ENCODE measurements at places on chromosomes 5 and 9.

DNA sequence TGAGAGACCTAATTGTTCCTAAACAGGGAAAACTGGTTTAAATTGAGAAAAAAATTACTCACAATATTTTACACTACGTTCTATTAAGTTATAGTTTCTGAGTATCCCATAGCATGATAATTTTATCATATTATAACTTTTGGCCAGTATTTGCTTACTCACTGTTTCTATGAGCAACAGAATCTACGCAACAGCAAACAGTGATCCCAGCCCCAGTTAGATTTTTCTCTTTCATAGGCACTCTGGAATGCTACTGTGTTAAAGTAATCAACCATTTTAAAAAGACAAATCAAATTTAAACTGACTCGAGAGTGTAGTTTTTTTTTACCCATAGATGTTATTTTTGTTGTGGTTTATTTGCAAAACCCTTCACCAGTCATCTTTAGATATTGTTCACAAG is 107.2 kb downstream of the XRCC4 start:
- no peak for DNase-seq

GRCh38 chr9:96075757-96076156 is 200.3 kb downstream of the ERCC6L2 start:
- DNase-seq, result no peak

GRCh38 chr5:112257976-112258375 is 161.1 kb downstream of the EPB41L4A start:
- DNase-seq, result no peak

DNA sequence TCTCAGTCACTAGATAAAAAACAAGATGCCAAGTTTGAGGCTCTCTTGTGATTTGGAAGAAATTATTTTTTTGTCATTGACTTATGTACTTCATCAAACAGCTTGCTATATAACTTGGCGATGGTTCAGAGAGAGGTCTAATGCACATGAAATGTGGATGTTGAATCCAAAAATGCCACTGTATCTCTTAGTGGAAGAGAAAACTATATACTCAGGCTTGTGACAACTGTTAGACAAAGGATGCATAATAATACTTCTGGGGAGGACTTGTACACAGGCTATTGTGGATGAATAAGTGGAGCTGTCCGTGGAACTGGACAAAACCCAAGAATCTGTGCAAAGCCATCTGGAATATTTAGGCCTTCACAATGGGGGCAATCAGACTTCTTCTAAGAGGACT is 162.9 kb upstream of the NMUR2 start:
- no peak for DNase-seq

GRCh38 chr5:143228597-143229293 is 174.7 kb downstream of the NR3C1 start:
- DNase-seq, result no peak

DNA sequence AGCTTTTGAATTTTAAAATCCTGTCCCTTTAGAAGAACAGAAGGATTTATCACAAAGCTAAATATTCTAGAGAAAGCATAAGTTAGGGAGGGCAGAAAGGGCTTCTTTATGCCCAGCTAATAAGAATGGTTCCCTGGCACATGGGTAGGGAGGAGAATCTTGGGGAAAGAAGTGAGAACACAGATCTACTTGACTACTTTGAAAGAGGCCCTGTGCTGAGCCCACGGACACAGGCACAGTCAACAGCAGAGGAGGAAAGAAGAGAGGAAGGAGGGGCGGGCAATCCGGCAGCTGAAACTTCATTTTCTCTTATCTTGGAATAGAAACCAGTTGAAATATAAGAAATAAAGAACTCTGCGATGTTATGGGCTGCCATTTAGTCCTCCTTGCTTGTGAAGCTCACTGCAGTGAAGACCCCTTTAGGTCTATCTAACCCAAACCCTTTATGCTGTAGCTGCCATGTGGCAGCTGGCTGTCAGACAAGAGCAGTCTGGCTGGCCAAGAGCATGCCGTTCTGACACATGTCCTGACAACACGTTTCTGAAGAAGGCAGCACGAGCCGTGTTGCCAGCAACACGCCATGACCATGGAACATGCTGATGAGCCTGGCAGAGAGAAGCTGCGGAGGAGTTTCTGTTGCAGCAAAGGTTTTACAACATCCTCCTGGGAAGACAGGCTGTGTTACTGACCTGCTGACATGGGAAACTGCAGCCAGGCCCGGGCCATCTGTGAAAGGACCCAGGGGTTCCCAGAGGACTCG is 34.2 kb downstream of the ABLIM3 start:
- DNase-seq, result no peak

DNA sequence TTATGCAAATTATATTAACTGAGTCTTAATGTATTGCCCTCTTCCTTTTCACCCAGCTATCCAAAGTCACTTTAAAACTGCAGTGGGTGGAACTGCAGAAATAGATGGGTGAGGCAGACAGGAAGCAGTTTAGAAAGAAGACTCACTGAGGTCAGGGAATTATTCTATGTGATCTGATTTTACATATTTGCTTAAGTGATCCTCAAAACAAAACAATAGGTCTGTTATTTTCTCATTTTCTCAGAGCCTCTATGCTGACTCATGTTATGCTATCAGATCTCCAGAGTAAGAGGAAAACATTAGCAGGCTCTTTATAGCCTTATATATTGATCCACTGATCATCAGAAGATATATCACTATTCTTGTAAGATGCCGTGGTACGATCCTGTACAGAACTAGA is 63.5 kb downstream of the MRPS27 start:
- DNase-seq, result no peak

GRCh38 chr5:150734579-150735384 is 24.0 kb downstream of the DCTN4 start:
- no peak for DNase-seq

DNA sequence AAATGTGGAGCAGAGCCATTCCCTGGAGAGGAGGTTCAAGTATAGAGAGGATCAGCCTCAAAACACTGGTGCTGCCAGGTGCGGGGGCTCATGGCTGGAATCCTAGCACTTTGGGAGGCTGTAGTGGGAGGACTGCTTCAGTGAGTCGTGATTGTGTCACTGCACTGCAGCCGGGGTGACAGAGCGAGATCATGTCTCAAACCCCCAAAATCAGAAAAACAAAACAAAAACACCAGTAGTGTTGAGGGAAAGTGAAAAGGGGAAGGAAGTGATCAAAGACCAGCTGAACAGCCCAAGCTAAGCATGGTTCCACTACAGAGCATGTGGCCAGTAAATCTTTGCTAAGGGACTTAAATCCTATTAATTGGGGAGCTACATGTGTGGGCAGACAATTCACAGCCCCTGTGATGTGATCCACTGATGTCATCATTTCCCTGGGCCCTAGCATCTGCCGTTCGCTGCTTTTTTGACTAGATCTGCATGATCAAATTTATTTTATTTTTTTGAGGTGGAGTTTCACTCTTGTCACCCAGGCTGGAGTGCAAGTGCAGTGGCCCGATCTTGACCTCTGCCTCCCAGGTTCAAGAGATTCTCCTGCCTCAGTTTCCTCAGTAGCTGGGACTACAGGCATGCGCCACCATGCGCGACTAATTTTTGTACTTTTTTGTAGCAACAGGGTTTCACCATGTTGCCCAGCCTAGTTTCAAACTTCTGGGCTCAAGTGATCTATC is 2.7 kb upstream of the PCBD2 start:
- DNase-seq, result no peak

DNA sequence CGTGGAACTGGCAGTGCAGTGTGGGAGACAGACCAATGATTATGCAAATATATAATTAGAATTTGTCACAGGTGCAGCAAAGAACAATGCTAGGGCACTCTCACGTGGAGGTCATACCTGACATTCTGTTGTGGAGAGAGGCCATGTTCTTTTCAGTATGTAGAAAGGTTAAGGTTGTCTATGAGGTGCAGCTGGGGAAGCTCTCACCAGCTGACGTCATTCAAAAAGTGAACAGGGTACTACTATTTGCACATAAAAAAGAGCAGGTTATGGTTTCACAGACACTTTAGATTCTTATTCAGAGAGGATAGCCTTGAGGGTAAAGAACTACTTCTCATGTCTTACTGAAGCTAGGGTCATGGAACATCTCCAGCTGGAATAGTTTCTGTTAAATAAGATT is 19.1 kb downstream of the SH3GL2 start:
- no peak for DNase-seq

DNA sequence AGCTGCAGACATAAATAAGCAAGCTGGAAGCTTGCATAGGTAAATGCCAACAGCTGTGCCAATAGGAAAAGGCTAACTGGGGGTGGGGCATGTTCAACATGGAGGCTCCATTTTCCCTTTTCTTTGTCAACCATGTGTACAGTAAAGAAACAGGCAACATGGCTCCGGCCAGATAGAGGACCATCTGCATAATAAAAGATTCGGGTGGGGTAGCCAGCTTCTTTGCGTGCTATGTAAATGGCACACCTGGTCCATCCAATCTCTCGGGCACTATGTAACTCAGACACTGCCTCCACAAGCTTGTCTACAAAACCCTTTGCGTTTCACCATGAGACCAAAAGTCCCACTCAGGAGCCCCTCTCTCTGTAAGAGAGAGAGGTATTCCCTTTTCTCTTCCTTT is 41.7 kb upstream of the DENND4C start:
- DNase-seq, result no peak

- DNase-seq, result no peak
Measured at GRCh38 chr9:77819657-77820056, 171.5 kb upstream of the GNA14 start.

- no peak for DNase-seq
Measured at GRCh38 chr9:89548071-89548638, 50.2 kb upstream of the SEMA4D start.
